ENCODE measurements at places on chromosomes 6 and 20. TPM values are rescaled to one million over a fixed set of nuclear protein-coding genes. Genes with fewer than 3 reads are reported as not detected.

DNA sequence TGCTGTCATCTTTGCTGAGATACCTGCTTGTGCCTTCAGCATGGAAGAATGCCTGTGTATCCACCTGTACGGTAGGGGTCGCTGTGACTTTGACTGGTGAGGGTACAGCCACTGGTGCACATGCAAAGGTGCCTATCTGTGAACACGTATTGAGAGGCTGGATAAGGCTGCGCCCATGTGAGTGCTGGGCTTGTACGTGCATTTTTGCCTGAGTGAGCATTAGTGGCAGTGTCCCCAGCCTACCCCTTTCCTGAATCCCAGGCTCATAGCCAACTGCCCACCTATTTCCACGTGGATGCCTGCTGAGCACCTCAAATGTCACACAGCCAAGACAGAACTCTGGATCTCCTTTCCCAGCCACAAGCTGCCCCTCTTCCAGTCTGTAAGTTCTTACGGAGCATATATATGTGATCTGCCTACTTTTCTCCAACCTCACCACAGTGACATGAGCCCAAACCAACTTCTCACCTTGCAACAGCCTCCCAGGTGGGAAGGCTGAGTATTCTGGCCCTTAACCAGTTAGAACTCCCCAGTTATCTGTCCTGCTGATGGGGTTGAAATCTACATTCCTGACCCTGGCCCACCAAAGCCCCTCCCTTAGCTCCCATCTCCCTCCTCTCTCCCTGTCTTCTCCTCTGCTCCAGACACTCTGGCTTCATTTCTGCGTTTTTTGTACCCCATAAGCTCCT, 1.1 kb upstream of the SLC2A10 start:
- H3K27me3 ChIP-seq: no peaks in the 10 kb centered on the region
- no peak for DNase-seq
- H3K36me3 ChIP-seq: no peaks in the 10 kb centered on the region
- no peak overlapping the region for H3K4me3 ChIP-seq
- peaks cover 11% of the 10 kb centered on the region for H3K4me1 ChIP-seq

- no peak overlapping the region for H3K4me3 ChIP-seq
- H3K4me1 ChIP-seq: no peaks in the 10 kb centered on the region
- H3K36me3 ChIP-seq: no peaks in the 10 kb centered on the region
Observed at GRCh38 chr6:38193481-38194281, 374.2 kb downstream of the ZFAND3 start.

GRCh38 chr6:33430991-33431879, 11.4 kb downstream of the SYNGAP1 start:
- DNase-seq: peak; percentile 72
- H3K4me3 ChIP-seq: no peak overlapping the region
- no peaks in the 10 kb centered on the region for H3K27me3 ChIP-seq
- H3K27ac ChIP-seq: no peak overlapping the region
- no peaks in the 10 kb centered on the region for H3K36me3 ChIP-seq
- peaks cover 42% of the 10 kb centered on the region for H3K4me1 ChIP-seq

GRCh38 chr6:41700463-41701347, 34.7 kb downstream of the TFEB start:
- H3K36me3 ChIP-seq: no peaks in the 10 kb centered on the region
- H3K4me1 ChIP-seq: peaks cover 8% of the 10 kb centered on the region
- DNase-seq: no peak
- H3K27ac ChIP-seq: no peak overlapping the region
- no peak overlapping the region for H3K4me3 ChIP-seq

DNA sequence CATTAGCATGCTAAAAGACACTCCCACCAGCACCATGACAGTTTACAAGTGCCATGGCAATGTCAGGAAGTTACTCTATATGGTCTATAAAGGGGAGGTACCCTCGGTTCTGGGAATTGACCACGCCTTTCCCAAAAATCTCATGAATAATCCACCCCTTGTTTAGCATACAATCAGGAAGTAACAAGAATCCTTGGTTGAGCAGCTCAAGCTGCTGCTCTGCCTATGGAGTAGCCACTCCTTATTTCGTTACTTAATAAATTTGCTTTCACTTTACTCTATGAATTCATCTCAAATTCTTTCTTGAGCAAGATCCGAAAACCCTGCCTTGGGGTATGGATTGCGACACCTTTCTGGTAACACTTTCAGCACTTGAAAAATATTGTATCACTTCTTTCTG, 243.0 kb downstream of the BMP2 start:
- H3K4me1 ChIP-seq: no peaks in the 10 kb centered on the region
- no peaks in the 10 kb centered on the region for H3K27me3 ChIP-seq
- no peak overlapping the region for H3K4me3 ChIP-seq
- no peak overlapping the region for H3K27ac ChIP-seq
- no peaks in the 10 kb centered on the region for H3K36me3 ChIP-seq

- H3K4me3 ChIP-seq: no peak overlapping the region
- H3K36me3 ChIP-seq: no peaks in the 10 kb centered on the region
- no peak overlapping the region for H3K27ac ChIP-seq
- no peaks in the 10 kb centered on the region for H3K27me3 ChIP-seq
- DNase-seq: no peak
Observed at GRCh38 chr6:22149501-22150367, 147.1 kb downstream of the PRL start.

DNA sequence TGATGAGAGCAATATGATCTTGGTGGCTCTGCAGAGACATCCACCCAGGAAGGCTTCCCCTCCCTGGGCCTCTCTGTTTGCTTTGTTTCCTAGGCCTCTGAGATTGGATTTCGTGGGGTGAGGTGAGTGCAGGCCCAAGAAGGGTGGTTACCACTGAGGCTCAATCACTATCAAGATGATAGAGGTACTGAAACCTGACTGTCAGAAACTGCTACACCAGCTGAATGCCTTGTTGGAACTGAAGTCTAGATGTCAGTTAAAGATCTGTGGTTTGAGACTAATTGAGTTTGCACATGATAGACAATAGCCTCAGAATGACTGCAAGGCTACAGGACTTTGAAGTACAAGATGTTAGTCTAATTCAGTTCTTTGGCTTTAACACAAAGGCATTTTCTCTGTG, 15.2 kb downstream of the VNN1 start:
- H3K4me3 ChIP-seq: no peak overlapping the region
- no peaks in the 10 kb centered on the region for H3K4me1 ChIP-seq
- no peaks in the 10 kb centered on the region for H3K27me3 ChIP-seq
- no peaks in the 10 kb centered on the region for H3K36me3 ChIP-seq
- no peak overlapping the region for H3K27ac ChIP-seq
- no peak for DNase-seq

DNA sequence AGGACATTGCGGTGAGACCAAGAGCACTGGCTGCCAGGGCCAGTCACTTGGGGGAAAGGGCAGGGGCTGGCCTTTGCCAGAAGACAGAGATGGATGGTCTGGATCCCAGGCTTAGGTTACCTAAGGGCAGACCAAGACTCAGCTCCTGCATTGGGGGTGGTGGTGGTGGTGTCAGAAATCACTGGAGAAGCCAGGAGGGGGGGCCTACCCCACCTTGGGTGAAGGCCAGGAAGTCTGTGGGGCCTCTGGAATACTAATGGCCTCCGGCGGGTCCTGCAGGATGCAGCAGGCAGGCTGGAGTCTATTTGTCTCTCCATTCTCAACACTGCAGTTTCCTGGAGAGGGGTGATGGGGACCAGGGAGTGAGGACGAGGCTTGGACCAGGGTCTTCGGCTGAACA, 32.8 kb downstream of the CD40 start:
- no peak for DNase-seq
- no peaks in the 10 kb centered on the region for H3K4me1 ChIP-seq
- no peak overlapping the region for H3K4me3 ChIP-seq
- H3K27ac ChIP-seq: no peak overlapping the region

DNA sequence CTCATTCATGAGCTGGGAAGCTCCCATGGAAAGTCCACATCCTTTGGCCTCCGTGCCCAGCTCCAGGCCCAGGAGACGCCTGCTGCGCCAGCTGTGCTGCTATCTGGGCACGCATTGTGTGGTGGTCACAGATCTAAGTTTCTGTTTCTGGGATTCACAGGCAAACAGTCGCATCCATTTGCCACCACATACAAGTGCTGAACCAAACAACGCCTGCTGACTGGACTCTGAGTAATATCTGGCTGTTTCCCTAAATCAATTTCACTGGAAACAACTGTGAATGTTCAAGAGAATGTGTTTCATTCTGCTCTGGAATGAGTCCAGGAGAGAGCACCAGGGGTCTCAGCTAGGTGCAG, 45.5 kb downstream of the IRF4 start:
- DNase-seq: no peak
- H3K27ac ChIP-seq: no peak overlapping the region
- H3K36me3 ChIP-seq: no peaks in the 10 kb centered on the region
- no peak overlapping the region for H3K4me3 ChIP-seq
- no peaks in the 10 kb centered on the region for H3K27me3 ChIP-seq

GRCh38 chr6:74289884-74290283, 593.9 kb downstream of the CD109 start:
- no peaks in the 10 kb centered on the region for H3K36me3 ChIP-seq
- no peaks in the 10 kb centered on the region for H3K4me1 ChIP-seq
- no peaks in the 10 kb centered on the region for H3K27me3 ChIP-seq
- H3K27ac ChIP-seq: no peak overlapping the region
- no peak for DNase-seq

- no peak overlapping the region for H3K27ac ChIP-seq
- H3K4me3 ChIP-seq: no peak overlapping the region
- H3K27me3 ChIP-seq: no peaks in the 10 kb centered on the region
- H3K36me3 ChIP-seq: no peaks in the 10 kb centered on the region
Observed at GRCh38 chr6:144500892-144501291, 215.8 kb downstream of the UTRN start.

Gene WFDC5
- 1.4 TPM for total RNA-seq

Gene ULBP2
- 1.5 TPM for total RNA-seq

All from testis (tissue), 5 donors.